ENCODE measurements at places on chromosomes 2 and 18.

DNA sequence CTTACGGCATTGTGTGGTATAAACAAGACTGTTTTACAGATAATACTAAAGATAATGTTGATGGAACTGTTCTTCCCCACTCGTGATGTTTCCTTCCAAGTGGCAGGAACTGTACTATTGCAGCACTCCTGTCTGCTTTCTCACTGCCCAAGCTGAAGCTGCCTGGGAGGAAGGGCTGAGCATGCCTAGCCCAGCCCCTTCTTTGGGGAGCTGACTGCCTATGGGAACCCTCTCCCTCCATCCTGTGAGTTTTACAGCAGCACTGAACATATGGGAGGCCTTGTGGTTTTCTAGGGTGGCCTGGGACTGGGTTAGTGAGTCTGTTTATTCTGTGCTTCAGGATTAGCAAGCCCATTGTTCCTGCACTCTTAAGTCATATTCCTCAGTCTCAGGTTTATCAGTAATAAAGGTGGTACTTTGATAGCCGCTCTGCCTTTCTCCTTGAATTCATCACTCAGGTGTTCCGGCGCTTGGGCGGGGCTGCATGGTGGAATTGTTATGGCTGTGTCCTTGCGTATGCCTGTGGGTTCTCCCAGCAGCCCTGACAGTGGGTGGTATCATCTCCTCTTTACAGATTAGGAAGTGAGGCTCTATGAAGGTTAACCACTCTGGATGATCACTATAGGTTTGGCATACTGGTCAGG lies 379.7 kb downstream of the PTPRM start:
- no peak for DNase-seq

GRCh38 chr2:42575458-42576064 lies 7.1 kb downstream of the MTA3 start:
- DNase-seq = no peak

- DNase-seq = no peak
Observed at GRCh38 chr2:127410871-127411652, 7.2 kb upstream of the PROC start.

GRCh38 chr18:23181547-23181946 lies 46.3 kb downstream of the CABLES1 start:
- DNase-seq = no peak

GRCh38 chr2:108907822-108908712 lies 81.0 kb downstream of the EDAR start:
- no peak for DNase-seq

- DNase-seq = no peak
Observed at GRCh38 chr2:175576270-175576669, 394.8 kb upstream of the ATP5MC3 start.

DNA sequence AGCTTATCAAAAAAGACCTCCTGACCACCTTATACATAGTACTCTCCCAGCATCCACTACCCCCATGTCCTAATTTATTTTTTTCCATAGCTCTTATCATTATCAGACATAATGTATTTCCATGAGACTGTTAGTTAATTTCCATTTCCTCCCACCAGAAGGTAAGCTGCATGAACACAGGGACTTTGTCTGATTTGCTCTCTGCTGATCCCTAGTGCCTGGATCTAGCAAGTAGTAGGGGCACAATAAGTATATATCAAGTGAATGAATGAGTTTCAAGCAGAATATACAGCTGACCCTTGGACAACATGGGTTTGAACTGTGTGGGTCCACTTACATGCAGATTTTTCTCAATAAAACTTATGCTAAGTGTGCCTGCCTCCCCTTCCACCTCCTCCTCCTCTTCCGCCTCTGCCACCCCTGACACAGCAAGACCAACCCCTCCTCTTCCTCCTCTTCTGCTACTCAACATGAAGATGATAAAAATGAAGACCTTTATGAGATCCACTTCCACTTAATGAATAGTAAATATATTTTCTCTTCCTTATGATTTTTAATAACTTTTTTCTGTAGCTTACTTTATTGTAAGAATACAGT lies 53.8 kb downstream of the CTAGE1 start:
- no peak for DNase-seq

GRCh38 chr2:85873679-85874078 lies 15.1 kb downstream of the ST3GAL5 start:
- DNase-seq = no peak

DNA sequence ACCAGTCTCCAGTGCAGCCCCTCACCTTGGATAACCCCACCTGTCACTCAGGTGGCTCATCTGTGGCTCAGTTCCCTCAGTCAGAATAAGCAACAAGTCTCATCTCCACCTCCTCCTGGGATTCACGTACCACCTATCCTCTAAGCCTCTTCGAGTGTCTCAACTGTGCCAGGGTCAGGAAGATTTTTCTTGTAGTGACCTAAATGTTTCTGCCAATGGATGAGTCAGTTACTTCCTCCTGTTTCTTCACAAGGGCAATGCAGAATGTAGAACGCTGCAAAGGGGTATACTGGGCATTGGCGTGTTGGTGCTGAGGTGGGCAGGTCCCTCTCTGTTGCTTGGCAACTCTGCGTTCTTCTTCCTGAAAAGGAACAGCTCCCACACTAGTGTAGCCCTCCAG lies 213.3 kb upstream of the CXCR4 start:
- DNase-seq = no peak

DNA sequence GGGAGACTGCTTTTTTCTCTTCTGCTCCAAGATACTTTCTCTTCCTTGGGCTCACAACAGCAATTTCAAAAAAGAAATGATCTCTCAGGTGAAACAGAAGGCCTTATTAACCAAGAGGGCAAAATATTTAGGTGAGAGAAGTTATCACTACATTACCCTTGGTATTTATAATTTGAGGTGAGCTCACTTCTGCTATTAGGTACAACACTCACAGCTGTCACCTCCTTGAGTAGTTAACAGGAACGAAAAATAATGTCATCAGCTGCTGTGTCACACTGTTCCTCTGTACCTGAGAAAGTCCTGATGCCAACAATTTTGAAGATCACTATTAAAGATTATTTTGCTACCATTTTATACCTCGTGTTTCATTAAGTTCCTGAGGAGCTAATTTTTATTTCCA lies 205.0 kb downstream of the DLGAP1 start:
- no peak for DNase-seq

DNA sequence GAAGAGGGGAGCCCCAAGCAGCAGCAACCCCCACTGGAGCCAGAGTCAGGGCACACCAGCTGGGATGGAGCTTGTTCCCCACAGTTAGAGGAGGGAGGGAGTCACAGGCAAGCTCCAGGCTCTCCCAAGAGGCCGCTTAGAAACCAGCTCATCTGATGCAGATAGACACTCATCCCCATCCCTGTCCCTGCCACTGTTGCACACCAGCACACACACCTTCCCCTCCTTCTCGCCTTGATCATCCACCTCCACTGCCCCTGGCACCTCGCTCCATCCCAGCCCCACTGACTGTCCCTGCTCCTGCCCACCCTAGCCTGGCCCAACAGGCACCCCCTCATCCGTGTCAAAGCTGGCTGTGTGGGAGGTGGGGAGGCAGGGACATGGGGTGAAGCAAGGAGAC lies 1.5 kb upstream of the RUFY4 start:
- no peak for DNase-seq

GRCh38 chr2:100265226-100265625 lies 57.1 kb downstream of the LONRF2 start:
- no peak for DNase-seq

- no peak for DNase-seq
Observed at GRCh38 chr2:168470320-168471162, 14.5 kb downstream of the CERS6 start.

DNA sequence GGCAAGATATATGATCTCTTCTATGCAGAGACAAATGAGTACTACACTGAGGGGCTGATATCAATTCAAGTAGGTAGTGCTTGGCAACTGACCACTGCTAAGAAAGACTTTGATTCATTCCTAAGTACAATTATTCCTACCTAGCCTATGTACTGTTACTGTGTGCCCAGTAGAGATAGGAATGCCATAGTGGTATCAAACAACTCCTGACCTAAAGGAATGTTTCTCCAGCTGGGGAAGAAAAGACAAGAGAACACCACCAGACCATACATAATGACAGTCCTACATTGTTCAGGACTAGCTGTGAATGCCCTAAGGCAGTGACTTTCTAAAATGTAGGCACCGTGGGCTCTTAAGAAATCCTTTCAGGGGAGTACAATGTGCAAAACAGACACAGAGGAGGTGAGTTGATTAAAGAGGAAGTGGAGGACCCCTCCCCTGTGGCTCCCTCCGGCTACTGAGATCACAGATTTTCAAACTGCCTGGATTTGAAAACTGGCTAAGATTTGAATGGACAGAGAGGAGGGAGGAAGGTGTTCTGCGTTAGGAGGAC lies 89.1 kb downstream of the ANTXR1 start:
- DNase-seq = no peak

GRCh38 chr18:3605486-3605952 lies 155.5 kb downstream of the TGIF1 start:
- no peak for DNase-seq

DNA sequence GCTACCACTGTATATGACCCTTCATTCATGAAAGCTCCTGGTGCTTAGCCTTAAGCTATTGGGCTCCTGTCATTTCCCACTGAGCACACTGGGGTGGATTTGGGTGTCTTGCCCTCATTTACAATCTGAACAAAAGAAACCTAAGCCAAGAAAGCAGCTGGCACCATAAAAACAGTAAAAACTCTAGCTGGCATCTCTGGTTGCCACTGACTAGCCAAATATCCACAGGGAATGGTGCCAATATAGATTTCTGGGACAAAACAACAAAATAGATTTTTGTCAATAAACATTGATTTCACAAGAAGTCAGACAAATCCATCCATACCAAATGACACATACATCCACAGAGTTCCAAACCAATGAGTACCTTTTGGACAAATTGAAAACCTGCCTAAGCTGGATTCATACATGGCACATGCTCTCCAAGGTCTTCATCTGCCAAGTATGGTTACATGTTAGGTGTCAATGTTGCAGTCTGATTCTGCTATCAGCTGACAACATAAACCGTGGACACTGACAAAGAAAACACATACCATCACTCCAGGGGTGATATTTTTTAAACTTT lies 1081.5 kb upstream of the ZEB2 start:
- DNase-seq = no peak
